Stimulated activated CD4-positive, alpha-beta T cell treated with anti-CD3 and anti-CD28 coated beads, Interleukin-1b, Interleukin-23, amount 100 ng/mL, for 4 hours (primary cell): ENCODE measurements at places on chromosomes 3 and 15.

DNA sequence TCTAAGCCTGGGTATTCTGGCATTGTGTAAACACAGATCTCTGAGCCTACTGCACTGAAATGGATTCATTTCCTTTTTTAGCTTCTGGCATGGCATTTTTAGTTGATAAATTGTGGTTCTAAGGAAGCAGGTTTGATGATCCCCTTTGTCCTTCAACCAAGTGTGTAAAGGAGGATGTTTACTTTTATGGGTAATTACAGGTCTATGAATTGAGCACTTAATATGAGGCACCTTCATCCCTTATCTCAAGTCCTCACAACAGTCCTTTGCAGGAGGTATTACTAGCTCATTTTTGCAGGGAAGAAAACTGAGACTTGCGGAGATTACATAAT lies 30.8 kb upstream of the ZBTB38 start:
- no peak for DNase-seq

DNA sequence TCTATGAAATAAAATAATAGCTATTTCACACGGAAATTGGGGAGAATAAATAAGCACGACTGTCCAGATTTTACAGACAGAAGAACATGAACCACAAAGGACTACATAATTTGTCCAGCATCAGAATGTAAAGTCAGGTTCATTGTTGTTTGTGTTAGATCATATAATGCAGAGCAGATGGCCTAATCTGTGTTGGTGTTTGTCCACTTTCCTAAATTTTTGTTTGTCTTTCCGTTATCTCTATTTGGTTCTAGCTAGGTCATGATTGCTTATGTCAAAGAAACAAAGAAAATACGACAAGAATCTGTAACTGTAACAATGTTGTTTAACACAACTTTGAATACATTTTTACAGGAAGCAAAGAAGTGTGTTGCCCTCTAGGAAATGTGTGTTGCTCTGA lies 75.6 kb upstream of the ANKRD28 start:
- DNase-seq: no peak

DNA sequence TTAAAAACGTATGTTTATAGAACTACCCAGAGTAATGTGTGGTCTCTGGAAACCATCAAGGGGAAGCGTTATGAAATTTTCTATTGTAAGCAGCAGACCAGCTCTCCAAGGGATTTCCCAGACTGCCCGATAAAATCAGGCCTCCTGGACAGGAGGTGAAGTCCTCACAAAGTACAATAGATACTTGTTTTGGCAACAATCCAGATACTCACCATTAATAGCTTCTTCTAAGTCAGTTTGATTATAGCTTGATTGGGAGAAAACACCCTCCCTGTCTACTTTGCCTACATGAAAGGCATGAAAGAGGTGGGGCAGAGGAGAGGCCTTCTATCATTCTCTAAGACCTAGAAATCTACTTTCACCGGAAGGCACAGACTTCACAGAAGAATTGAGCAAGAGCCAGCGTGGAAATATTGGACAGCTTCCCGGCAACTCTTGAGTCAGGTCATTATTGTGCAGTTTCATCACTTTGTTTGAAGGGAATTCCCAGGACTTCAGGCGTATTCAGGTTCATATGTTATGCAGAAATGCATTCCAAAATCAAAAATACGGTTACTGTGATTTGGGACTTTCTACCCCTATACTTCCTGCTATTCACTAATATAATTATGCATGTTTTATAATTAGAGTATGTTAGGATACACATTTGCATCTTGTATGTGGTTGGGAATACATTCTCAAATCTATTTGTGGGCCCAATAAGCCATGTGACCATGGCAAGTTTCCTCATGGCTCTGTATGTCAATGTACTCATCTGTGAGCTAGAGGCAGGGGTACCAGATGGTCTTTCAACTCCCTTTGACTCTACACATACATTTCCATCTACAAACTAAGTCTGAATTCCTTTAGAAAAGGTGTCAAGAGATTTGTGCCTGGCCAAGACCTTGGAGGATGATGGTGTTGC lies 103.5 kb downstream of the CD47 start:
- DNase-seq: no peak

- no peak for DNase-seq
These were observed 143.2 kb downstream of the DNAJB8 start for GRCh38 chr3:128323206-128324081.

DNA sequence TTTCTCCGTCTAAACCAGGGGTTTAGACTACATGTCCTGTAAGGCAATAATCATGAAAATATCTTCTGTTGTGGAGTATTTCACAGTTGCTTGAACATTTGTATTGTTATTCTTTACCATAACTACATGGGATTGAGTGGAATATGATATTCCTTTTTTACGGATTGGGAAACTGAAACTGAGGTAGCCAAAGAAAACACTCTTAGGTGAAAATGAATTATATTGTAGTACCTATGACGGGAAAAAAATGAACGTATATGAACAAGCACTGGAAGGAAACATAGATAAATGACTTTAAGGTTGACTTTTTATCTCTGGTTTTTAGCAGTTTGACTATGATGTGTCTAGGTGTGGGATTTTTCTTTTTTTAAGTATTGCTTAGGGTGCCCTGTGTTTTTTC lies 35.6 kb downstream of the MAP2K1 start:
- no peak for DNase-seq

GRCh38 chr15:74651242-74651741 lies 35.7 kb downstream of the CLK3 start:
- DNase-seq: no peak

DNA sequence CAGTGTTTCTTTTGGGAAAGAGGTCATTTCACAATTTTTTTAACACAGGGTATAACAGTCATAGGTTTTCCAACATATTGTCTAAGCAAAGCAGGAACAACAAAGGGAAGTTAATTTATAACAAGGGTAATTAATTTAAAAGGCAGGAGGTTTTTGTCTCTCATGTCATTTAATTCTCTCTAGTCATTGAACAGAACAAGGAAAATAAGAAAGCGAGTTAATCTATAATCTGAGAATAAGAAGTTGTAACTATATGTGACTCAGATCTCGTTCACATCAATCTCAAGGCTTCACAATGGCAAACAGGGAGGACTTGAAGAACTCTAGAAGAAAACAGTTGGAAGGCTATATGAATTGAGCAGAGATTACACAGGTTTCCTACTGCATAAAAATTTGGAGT lies 579.8 kb upstream of the CCDC54 start:
- DNase-seq: no peak
